Activated T-helper 1 cell treated with anti-CD3 and anti-CD28 coated beads, Interleukin-2, amount 50 U/mL, for 16 hours (primary cell): ENCODE measurements at places on chromosomes 11 and 22.

GRCh38 chr22:41499624-41500280 is 30.8 kb downstream of the ACO2 start:
- no peak for DNase-seq

- no peak for DNase-seq
Observed at GRCh38 chr11:96579656-96580055, 189.8 kb downstream of the JRKL start.

- no peak for DNase-seq
Observed at GRCh38 chr11:109264128-109264527, 157.9 kb upstream of the C11orf87 start.

DNA sequence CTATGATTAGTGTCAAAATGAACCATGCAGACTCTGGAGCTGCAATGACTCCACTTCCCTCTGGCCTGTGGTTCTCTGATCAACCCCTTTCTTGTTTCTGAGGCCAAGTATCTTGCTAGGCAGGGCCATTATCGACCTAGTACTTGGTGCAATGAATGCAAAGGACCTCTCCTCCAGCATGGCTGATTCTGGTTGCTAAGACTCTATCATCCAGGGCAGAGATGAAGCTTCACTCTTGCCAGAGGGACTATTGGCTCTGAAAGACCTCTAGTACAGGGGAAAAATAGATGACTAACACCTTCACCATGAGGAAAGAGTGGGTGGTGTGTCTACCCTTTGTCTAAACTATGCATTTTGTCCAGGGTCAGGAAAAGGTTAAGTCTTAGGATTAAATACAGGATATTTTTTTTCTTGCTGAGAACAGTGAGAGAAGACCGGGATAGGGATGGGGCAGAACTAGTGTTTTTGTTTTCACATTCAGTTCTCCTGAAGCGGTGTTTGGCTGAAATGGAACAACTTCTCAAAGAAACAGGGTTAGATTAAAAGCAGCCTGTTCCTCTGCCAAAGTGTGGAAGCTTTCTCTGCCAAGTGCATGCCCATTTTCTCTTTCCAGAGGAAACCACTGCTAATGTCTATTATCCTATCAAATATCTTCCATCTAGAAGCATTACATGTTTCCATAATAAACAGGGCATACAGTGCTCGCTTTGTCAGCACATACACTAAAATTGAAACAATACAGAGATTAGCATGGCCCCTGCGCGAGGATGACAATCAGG is 5.0 kb upstream of the MTFP1 start:
- no peak for DNase-seq

GRCh38 chr11:126307706-126308105 is 3.8 kb downstream of the DCPS start:
- DNase-seq = no peak

GRCh38 chr11:61764606-61765260 is 12.3 kb downstream of the MYRF start:
- no peak for DNase-seq

GRCh38 chr22:19290400-19291217 is 910 bp downstream of the CLTCL1 start:
- no peak for DNase-seq

- DNase-seq = no peak
Observed at GRCh38 chr11:17605651-17606122, 58.6 kb downstream of the OTOG start.
